K562 (cell line): ENCODE measurements at places on chromosomes 5 and 9. TPM values are rescaled to one million over a fixed set of nuclear protein-coding genes. Genes with fewer than 3 reads are reported as not detected.

GRCh38 chr5:87831499-87831898 is 418.8 kb upstream of the CCNH start:
- no peak for DNase-seq

GRCh38 chr5:123474228-123474627 is 37.7 kb upstream of the CSNK1G3 start:
- no peak for DNase-seq

DNA sequence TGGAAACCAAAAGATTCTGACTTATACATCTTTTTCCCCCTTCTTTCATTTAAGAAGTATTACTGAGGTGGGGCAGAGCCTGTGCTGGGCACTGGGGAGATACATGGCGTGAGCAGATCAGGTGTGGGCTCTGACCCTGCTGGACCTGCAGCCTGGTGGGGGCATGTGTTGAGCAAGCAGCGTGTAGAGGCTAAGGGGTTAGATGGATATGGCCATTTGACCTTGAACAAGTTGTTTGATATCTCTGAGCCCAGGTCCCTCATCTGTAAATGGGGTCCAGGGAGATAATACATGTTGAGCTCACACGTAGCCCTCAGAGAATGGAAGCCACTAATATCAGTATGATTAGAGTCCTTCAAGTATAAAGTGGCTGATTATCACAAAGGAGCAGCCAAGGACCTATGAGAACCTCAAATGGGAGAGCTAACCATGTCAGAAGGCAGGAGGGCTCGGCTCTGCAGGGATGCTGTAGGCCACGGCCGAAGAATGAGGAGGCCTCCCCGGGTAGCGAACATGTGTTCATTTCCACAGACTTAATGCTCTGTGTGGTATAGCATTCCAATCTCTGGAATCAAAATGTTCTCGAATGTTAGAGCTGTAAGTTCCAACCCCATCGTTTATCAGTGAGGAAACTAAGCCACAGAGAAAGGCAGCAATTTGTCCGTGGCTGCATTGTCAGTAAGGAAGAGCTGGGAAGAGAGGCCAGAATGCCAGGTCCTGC is 15.4 kb upstream of the ANGPTL2 start:
- DNase-seq, result no peak

DNA sequence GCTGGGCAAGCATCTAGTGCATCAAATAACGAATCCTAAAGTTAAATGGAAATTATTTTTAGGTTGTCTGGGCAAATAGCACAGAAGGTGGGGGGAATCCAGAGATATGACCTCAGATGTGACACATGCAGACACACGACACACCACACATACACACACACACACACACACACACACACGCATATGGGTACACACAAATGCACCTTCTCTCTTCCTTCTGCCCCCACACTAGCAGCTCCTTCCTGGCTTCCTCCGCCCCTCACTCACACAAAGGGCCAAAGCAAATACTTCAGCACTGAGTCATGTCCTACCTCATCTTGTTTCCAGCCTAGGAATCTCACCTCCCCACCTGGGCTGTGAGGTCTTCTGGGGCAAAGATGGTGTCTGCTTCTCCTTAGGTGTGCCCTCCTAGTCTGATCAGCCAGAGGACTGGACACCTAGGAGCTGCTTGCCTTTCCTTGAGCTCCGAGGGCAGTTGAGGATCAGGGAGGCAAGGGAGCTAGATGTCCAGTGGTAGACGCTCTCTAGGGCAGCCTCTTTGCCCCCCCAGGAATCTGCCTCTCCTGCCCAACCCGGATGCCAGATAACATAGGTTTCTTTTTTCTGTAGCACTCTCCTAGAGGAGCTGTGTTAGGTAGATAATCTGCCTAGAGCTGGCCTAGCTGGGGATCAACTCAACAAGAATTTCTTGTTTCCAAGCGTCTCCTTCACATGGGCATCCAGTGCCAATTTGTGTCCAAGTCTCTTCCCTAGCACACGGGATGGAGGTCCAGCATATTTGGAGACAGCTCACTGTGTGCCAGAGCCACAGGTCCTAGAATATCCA is 14.3 kb upstream of the JADE2 start:
- peak; percentile 46 for DNase-seq

DNA sequence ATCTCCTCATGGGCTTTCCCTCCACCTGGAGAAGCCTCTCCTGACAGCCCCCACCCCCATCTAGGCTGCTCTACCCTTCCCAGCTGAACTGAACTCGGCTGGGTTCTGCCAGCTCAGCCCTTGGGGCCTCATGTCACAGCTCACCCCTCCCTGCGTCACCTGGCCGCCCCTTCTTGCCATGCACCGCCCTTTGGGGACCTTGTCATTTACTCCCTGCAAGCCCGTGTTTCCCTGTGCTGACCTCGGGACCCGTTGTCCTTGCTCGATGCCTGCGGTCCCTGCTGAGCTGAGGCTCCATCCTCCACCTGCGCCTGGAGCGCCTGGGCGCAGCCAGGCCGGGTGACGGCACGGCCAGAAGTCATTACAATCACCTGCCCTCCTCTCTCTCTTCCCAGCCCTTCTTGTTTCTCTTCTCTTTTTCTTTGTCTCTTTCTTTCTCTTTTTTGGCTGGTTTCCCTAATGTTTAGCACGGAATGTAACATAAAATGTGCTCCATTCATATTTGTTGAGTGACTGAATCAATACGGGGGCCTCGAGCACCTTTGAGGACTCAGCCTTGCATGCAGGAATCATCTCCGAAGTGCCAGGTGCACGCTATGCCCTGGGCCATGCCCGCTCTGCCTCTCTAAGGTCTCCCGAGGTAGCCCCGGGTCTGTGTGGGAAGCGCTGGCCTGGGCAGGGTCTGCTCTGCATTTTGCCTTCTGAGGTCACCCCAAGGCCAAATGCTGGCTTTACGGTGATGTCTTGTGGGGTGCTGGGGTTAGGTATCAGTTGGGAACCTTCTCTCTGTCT is 48.1 kb upstream of the COL5A1 start:
- no peak for DNase-seq

GRCh38 chr5:55377810-55378209 is 70.0 kb downstream of the MTREX start:
- DNase-seq, result no peak

DNA sequence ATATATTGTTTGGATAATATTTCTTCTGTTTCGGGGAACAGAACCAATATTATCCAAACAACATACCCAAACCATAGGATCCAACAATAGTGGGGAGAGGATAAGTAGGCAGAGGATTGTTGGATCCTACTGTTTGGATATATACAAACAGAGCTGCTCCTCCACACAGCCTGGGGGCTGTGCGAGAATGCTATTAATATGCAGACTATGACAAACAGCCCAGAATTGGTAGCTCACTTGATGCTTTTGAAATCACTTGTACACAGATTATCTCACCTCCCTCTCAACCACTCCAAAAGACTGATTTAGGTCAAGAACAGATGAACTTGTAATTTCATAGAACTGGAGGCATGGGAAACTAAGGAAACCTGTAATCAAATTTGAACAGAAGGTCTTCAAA is 24.4 kb upstream of the MLANA start:
- no peak for DNase-seq

- no peak for DNase-seq
Observed at GRCh38 chr5:125162714-125163113, 416.3 kb upstream of the ZNF608 start.

GRCh38 chr9:34520096-34520495 is 2.7 kb downstream of the ENHO start:
- DNase-seq, result no peak

GRCh38 chr5:149374303-149374702 is 4.8 kb downstream of the IL17B start:
- no peak for DNase-seq

GRCh38 chr5:89281766-89282553 is 399.0 kb upstream of the MEF2C start:
- no peak for DNase-seq

DNA sequence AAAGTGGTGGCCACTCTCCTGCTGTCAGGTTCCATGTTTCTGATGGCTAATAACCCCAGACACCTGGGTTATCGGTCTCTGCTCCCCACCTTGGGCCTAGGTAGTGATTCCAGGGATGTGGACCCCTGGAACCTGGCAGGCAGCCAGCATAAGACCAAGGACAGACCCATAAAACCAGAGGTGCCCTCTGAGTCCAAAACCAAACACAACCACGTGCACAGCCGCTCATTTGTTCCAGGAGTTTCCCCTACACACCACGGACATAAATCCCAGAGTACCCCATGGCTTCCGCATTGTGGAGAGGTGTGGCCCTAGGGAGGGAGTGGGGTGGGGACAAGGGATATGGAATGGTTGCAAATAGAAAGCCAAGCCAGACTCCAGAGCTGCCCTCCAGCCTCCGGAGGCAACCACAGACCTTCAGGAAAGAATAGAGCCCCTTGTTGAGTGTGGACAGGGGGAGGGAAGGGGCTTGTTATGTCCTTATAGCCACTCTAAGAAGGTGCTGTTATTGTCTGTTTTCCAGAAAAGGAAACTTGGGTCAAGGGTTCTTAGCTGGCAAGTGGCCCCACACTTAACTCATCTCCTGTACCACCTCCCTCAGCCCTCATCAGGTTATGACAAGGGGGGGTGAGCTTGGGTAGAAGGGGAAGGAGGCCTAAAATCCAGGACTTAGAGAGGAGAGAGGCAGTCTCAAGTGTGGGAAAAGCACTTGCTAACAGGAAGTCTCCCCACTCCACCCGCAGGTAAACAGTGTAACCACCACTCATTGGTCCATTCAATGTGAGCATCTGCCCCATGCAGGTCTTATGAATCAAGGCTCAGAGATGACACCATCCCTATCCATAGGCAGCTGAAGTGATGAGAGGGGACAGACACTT is 23.6 kb upstream of the CYSTM1 start:
- DNase-seq, result no peak

DNA sequence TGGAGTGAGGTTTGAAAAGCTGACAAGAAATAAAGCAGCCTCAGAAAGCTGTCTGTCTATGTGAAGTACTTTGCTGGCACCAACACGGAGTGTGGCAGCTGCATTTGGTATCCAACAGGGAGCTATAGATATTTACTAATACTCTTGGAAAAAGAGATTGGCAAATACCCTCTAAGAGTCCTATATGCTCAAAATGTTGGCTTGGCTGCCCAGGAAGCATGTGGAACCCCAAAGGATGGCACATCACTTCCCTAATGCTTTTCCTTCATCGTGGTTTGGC is 398.3 kb downstream of the TLE4 start:
- DNase-seq, result no peak

DNA sequence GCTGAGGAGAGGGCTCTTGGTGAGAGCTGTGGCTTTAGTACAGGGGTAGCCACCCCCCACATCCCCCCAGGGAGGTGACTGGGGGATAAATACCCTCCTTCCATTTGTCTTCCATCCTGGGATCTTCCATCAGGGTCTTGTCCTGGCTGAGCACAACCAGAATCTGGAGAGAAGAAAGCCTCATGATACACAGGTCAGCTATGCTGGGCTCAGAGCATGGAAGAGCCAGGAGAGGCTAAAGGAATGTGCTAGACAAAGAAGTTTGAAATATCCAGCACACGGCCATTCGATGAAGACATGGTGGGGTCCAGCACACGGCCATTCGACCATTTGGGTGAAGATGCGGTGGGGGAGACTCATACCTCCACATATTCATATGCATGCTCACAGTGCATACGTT is 30.0 kb downstream of the ROPN1L start:
- no peak for DNase-seq

DNA sequence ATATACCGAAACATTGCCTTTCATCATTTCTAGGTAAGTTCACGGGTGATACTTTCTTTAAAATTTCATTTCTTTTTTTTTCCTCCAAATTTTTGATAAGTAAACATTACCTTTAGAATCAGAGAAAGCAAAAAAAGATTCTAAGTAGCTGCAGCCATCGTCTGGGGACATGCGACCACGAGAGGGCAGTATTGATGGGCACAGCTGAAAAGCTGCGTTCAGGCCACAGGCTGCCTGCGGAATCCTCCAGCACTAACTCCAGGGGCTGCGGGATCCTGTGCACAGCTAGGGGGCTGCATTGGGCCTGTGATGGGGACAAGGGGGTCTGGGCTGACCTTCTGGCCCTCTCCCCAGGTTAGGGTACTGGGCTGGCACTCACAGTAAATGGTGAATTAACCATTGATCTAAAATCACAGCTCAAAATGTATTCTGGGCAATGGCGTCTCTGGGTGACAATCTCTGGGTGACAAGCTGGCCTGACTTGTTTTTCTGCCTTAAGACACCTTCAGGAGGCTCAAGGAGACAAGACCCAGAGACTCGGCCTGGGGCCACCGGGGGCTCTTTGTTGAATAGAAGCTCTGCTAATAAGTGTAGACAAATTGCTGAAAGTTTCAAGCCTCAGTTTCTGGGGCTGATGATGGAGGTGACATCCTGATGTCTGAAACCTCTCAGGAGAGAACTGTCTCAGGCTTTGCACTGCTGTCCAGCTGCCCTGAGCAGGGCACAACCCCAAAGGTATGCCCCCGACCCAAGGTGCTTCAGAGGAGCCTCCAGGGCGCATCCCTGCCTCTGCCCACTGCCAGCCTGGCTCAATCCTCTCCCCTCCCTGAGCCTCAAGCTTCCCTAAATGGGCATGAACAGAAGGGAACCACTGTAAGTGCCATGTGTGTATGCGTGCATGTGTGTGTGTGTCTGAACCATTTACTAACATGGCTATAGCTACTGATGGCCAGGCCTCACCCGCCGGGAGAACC is 44.3 kb upstream of the SARDH start:
- peak; percentile 77 for DNase-seq

GRCh38 chr5:110899566-110900412 is 161.0 kb downstream of the SLC25A46 start:
- DNase-seq, result no peak

DNA sequence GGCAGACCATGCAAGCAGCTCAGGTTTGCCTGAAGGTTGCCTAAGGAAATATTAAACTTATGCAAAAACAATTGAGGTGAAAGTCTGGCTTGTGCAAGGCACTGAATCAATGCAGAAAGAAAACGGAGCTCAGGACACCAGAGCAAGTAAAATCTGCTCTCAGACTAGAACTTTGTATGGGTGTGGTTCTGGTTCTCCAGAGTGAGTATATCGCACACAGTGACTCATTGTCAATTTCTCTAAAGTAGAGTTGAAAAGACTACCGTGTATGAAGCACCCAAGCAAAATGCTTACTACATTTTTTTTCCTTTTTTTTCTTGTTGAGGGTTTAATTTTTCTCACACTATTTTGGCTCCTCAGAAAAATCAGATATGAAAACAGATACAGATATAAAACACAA is 650.3 kb upstream of the CDH10 start:
- no peak for DNase-seq

GRCh38 chr5:31516802-31517201 is 15.1 kb downstream of the DROSHA start:
- DNase-seq, result no peak

- DNase-seq, result no peak
Observed at GRCh38 chr9:112091810-112092209, 83.3 kb downstream of the SUSD1 start.

The CDH12 gene
- total RNA-seq, result 0.89 and 1.4 TPM in 2 replicates

The TMOD1 gene
- total RNA-seq, result 29.3 and 34.7 TPM in 2 replicates

The FOXE1 gene
- not detected in 2 replicates for total RNA-seq

The TXNDC8 gene
- total RNA-seq, result not detected in 2 replicates

The OMD gene
- not detected in 2 replicates for total RNA-seq

The FSD1L gene
- total RNA-seq, result 2.2 and 2.5 TPM in 2 replicates

The RANBP17 gene
- 0.13 TPM in 1 of 2 replicates, not detected in the other for total RNA-seq

The CD180 gene
- total RNA-seq, result not detected in 2 replicates

The ACOT12 gene
- total RNA-seq, result not detected in 2 replicates

The CBY3 gene
- total RNA-seq, result not detected in 2 replicates

The KIF20A gene
- 49.0 and 52.6 TPM in 2 replicates for total RNA-seq
